ENCODE measurements at places on chromosomes 11 and 22.

DNA sequence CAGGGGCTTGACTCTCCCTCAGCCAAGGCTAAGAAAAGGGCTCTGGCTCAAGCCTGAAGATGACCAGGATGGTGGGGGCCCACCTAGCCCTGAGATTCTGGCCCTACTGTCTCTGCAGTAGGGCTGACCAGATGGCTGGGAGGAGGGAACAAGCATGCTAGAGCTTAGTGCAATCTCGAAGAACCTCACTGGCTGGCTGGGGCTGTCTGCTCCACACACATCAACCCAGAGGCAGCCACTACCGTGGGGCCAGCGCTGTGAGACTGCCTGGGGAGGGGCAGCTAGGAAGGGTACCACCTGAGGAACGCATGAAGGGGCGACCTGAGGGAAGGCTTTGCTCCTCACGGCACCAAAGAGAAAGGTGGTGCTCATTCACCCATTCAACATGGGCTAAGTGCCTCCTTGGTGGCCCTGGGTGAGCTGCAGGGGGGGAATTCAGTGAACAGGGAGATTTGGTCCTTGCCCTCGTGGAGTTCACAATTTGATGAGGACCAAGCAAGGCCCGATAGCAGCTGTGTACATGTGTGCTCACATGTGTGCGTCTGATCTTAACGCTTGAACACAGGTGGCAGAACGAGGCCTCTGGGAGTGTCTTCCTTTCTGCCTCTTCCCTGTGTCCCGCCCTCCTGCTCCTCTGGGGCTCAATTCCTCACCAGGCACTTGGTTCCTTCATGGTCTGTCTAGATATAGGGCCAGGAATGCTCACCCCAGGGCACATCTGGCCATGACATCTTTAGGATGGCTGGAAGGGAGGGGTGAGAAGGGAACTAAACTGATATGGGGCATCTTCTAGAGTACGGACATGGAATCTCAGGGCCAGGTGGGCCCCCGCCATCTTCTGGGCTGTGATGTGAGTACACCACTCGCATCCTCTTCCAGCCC is 102.3 kb upstream of the PITPNB start:
- DNase-seq = no peak

GRCh38 chr11:134949121-134950090 is 537.4 kb upstream of the B3GAT1 start:
- no peak for DNase-seq

GRCh38 chr22:21982338-21982965 is at the start of gene TOP3B:
TOP3B (minus strand) TSS chr22:21982787; CDS start chr22:21975709, 7,078 bp downstream.
- peak; percentile 72 for DNase-seq

- DNase-seq = no peak
These were observed 34.5 kb downstream of the TPST2 start for GRCh38 chr22:26555478-26555877.

DNA sequence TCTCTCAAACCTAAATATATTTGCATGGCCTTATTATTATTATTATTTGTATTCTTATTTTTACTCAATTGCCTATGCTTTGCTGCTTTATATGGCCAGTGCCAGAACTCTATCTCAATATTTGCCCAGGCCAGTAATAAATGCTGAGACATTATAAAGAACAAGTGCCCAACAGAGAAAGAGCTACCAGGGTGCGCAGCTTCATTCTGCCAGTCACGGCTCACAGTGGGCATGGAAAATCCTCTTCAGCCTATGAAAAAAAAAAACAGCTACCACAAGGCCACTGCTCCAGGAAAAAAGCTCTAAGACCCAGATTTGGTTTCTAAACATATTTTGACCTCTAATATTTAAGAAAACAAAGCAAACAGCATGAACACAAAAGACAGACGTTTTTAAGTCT is 1223.6 kb downstream of the LRRC4C start:
- no peak for DNase-seq

Data from T-helper 17 cell (primary cell).